Karpas-422 (cell line): ENCODE measurements at places on chromosomes 2 and 18. TPM values are rescaled to one million over a fixed set of nuclear protein-coding genes. Genes with fewer than 3 reads are reported as not detected.

- H3K27me3 ChIP-seq, result no peaks in the 10 kb centered on the region
- no peak overlapping the region for H3K27ac ChIP-seq
- no peak for DNase-seq
- no peaks in the 10 kb centered on the region for H3K4me1 ChIP-seq
- no peak overlapping the region for H3K4me3 ChIP-seq
- H3K36me3 ChIP-seq, result no peaks in the 10 kb centered on the region
These were observed 116.3 kb upstream of the CDCA7 start for GRCh38 chr2:173238385-173238784.

DNA sequence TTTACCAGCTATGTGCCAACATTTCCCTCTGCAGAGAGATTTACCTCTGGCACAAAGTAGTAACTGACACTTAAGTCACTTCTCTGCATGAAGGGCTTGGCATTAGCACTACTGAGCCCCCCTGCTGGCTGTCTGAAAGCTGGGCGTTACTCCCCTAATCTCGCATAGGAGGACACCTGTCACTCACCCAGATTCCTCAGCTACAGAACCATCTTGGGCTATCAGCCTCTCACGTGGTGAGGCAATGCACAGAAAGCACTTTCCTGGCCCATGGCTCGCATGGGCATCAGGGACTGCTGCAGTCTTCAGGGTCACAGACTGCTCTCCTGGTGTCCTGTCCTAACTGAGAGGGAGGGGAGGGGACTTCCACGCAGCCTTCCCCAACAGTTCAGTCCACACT is 12.0 kb downstream of the SERPINE2 start:
- H3K27me3 ChIP-seq, result no peaks in the 10 kb centered on the region
- no peak overlapping the region for H3K4me3 ChIP-seq
- no peaks in the 10 kb centered on the region for H3K36me3 ChIP-seq
- DNase-seq, result no peak
- H3K4me1 ChIP-seq, result peaks cover 12% of the 10 kb centered on the region
- no peak overlapping the region for H3K27ac ChIP-seq

The IL36RN gene
- not detected in 2 replicates for total RNA-seq

- DNase-seq, result no peak
- H3K4me1 ChIP-seq, result no peaks in the 10 kb centered on the region
- no peak overlapping the region for H3K27ac ChIP-seq
- H3K27me3 ChIP-seq, result no peaks in the 10 kb centered on the region
- H3K4me3 ChIP-seq, result no peak overlapping the region
- peaks cover 21% of the 10 kb centered on the region; the same call in 1 of the 2 replicates for H3K36me3 ChIP-seq
These were observed 10.5 kb downstream of the ITGB1BP1 start for GRCh38 chr2:9412781-9413180.

GRCh38 chr2:191687867-191688266 is 9.9 kb downstream of the NABP1 start:
- DNase-seq, result no peak
- peaks cover 6% of the 10 kb centered on the region for H3K4me1 ChIP-seq
- H3K36me3 ChIP-seq, result peaks cover 49% of the 10 kb centered on the region

DNA sequence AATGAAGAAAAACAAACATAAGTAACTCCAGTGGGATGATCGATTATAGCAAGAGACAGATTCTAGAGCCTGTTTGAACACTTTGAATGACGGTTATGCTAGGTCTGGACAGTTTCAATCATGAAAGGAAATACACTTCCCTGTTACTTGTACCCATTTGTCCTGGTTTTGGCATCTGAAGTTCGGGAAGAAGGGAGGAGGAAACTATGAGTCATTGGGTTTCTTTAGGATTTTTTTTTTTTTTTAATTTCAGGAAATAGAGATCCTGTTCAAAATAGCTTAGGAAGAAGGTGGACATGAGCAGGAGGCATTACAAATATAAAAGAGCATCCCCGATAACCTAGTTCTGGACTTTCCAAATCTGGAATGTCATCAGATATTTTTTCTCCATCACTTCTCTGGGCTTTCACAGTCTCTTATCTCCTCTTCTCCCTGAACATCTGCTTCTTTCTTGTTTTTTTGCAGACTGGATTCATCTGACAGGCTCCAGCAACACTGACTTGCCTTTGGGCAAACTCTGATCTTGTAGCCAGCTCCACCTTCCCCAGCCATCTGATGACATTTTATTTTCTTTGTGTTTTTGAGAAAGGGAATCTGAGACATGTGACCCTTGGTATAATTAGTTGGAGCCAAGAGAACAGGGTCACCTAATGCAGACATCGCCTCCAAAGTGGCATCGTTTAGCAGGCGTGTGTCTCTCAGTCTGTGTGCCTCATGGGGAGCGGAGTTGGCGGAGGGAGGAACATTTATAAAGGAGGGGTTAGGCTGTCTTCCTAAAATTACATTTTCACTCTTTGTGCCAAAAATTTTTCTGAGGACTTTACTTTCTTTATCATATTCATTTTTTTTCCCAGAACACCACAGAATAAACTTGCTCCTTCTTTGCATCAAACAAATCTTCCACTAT is 195.3 kb upstream of the EPHA4 start:
- H3K4me3 ChIP-seq, result no peak overlapping the region
- no peaks in the 10 kb centered on the region for H3K4me1 ChIP-seq
- no peaks in the 10 kb centered on the region for H3K27me3 ChIP-seq

The LDLRAD4 gene
- total RNA-seq, result 204 and 269 TPM in 2 replicates

The GLI2 gene
- total RNA-seq, result 0.07 TPM in 1 of 2 replicates, not detected in the other

DNA sequence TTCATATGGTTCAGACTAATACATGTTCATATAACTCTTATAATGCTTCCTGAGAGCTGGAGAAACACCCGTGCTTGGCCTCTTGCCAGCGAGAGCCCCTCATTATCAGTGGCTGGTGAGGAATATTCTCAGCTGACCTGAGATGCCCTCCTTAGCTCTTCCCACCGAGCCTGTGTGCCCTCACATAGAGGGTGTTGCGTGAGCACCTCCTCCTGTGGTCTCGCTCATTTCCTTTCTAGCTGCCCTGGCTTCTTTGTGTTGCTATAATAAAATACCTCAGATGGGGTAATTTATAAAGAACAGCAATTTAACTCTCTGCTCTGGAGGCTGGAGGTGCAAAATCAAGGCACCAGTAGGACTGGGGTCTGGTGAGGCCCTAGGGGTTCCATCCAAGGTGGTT is 80.5 kb upstream of the ALKAL2 start:
- H3K4me3 ChIP-seq, result no peak overlapping the region
- H3K36me3 ChIP-seq, result no peaks in the 10 kb centered on the region
- H3K4me1 ChIP-seq, result no peaks in the 10 kb centered on the region
- H3K27ac ChIP-seq, result no peak overlapping the region

The DUSP19 gene
- total RNA-seq, result 0.04 and 0.26 TPM in 2 replicates

The DLX1 gene
- 1.0 and 1.2 TPM in 2 replicates for total RNA-seq

DNA sequence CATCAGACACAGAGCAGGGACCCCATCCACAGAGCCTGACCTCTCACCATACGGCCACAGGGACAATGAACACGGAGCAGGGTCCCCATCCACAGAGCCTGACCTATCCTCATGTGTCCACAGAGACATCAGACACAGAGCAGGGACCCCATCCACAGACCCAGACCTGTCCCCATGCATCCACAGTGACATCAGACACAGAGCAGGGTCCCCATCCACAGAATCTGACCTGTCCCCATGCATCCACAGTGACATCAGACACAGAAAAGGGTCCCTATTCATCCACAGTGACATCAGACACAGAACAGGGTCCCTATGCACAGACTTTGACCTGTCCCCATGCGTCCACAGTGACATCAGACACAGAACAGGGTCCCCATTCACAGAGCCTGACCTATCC is 325.1 kb upstream of the RAB6C start:
- H3K4me3 ChIP-seq, result no peak overlapping the region
- no peaks in the 10 kb centered on the region for H3K4me1 ChIP-seq
- H3K27ac ChIP-seq, result no peak overlapping the region
- DNase-seq, result no peak

The SULT1C4 gene
- not detected in 2 replicates for total RNA-seq

DNA sequence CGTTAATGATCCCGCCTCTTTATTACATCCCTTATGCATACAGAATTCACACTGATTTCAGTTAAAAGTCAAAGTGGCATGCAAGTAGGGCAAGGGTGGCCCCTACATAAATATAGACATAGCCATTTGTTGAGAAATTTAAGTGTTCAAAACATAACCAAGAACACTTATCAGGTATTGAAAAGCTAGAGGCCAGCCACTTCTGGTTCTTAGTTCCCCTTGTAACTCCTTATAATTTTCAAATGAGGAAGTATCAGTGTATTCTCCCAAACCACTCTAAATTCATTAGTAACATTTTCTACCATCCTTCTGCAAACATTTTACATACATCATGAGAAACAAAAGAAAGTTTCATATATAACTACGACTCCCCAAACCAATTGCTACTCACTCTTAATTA is 5.8 kb upstream of the ARL5A start:
- H3K4me1 ChIP-seq, result peaks cover 18% of the 10 kb centered on the region
- DNase-seq, result no peak
- no peak overlapping the region for H3K4me3 ChIP-seq
- no peak overlapping the region for H3K27ac ChIP-seq
- no peaks in the 10 kb centered on the region for H3K36me3 ChIP-seq

GRCh38 chr18:2985628-2986027 is 27.3 kb downstream of the LPIN2 start:
- no peak overlapping the region for H3K27ac ChIP-seq
- H3K4me3 ChIP-seq, result no peak overlapping the region
- H3K27me3 ChIP-seq, result no peaks in the 10 kb centered on the region

GRCh38 chr2:61928826-61929461 is 23.5 kb downstream of the COMMD1 start:
- no peak overlapping the region for H3K4me3 ChIP-seq
- no peak overlapping the region for H3K27ac ChIP-seq
- H3K36me3 ChIP-seq, result no peaks in the 10 kb centered on the region
- no peak for DNase-seq
- no peaks in the 10 kb centered on the region for H3K27me3 ChIP-seq

DNA sequence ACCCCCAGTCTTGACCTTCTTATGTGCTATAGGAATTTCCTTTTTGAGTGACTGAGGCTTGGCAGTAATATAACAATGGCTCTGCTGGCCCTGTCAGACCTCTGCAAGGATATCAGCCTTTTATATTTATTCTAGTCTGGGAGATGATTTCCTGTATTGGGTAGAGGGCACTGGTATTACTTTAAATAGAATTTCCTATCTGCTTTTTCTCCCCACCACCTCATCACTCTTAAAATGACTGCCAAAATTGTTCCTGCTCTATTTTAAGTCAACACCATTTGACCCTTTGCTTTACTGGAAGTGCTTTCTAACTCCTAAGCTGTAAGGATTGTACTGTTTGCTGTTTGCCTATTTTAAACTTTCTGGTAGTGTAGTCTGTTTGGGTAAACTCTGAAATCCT is 658.4 kb upstream of the FSHR start:
- H3K36me3 ChIP-seq, result no peaks in the 10 kb centered on the region
- no peaks in the 10 kb centered on the region for H3K27me3 ChIP-seq
- no peak overlapping the region for H3K4me3 ChIP-seq
- H3K27ac ChIP-seq, result no peak overlapping the region

The RASGRP3 gene
- 15.3 and 19.3 TPM in 2 replicates for total RNA-seq

The SOWAHC gene
- not detected in 2 replicates for total RNA-seq

DNA sequence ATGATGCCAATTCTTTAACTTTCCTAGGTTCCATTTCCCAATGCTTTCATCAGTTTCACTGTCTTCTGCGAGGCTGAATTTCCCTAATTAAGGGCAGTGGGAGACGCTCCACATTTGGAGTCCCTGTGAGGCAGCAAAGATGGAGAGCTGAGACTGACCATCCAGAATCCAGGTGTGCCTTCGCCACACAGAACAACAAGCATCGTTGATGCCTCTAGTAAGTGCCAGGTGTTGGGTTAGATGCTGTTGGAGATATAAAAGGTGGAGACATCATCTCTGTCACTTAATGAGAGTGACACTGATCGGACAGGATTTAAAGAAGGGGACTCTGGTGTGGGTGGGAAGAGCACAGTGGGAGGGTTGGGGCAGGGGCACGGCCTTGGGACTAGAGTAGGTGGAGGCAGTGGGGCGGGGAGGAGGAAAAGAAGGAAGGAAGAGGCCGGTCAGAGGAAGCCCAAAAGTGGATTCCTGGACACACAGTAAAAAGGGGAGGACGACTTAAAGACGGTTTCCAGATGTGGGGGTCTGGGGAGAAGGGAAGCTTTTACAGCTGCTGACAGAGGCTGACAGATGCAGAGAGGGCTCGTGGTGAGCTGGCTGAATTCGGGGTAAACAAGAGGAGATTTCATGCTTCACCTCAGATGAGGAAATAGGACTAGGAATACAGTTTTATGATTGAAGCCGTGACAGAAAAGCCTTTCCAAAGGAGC is 113.0 kb downstream of the BCL2 start:
- peak overlapping the region; percentile 76 for H3K27ac ChIP-seq
- no peaks in the 10 kb centered on the region for H3K27me3 ChIP-seq
- peaks cover 74% of the 10 kb centered on the region for H3K4me1 ChIP-seq
- no peak for DNase-seq
- H3K36me3 ChIP-seq, result no peaks in the 10 kb centered on the region; the same call in 1 of the 2 replicates
